Thymus (tissue), 14 donors: ENCODE measurements at places on chromosomes 12 and 14. TPM values are rescaled to one million over a fixed set of nuclear protein-coding genes. Genes with fewer than 3 reads are reported as not detected.

Gene CCDC59
- total RNA-seq = 51.2 TPM

Gene SLCO1B1
- not detected for total RNA-seq

Gene CD163
- 14.9 TPM for total RNA-seq

Gene HSPB8
- 27.7 TPM for total RNA-seq

Gene LTBP2
- 2.6 TPM for total RNA-seq

Gene IAPP
- total RNA-seq = 0.14 TPM

Gene TAS2R30
- 1.7 TPM for total RNA-seq

Gene AJUBA
- total RNA-seq = 14.4 TPM

DNA sequence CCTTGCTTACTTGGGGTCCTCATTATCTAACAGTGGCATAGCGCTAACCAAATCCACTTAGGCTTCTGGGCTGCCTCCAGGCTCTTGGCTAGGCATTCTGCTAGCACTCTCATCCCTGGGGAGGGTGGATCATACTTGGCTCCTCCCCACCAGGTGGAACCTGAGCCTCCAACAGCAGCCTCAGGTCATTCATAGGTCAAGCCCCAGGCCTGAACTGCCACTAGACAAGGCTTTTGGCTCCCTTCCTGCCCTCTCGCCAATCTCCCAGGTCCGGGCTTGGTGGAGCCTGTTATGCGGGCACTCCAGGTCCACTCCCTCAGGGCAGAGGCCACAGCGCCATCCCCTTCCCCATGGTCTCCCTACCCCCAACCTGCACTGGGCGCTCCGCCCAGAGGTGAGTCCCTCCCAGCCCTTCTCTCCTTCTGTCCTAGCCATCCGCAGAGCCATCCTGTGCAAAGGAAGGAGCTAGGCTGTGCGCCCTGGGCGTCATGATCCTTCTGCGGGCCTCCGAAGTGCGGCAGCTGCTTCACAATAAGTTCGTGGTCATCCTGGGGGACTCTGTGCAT lies 154.9 kb upstream of the AMIGO2 start:
- no peak for DNase-seq

DNA sequence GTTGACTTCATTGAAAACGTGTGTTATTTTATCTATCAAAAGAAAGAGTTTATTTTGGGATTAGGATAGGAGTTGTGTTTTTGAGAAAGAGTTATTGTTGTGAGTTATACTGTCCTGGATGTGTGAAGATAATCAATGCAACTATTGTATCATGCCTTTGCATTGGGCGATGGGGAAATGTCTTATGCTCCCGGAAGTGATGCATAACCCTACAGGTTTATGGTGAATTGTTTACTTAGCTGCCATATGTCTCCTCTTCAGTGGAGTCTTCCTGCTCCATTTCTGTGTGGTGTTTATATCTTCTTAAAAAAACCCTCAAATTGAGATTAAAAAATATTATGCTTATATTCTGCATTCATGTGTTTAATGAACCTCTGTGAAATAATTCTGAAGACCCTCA lies 6.5 kb downstream of the PDE3A start:
- DNase-seq = no peak

- DNase-seq = no peak
These were observed 87.2 kb downstream of the CHGA start for GRCh38 chr14:93010130-93010499.

DNA sequence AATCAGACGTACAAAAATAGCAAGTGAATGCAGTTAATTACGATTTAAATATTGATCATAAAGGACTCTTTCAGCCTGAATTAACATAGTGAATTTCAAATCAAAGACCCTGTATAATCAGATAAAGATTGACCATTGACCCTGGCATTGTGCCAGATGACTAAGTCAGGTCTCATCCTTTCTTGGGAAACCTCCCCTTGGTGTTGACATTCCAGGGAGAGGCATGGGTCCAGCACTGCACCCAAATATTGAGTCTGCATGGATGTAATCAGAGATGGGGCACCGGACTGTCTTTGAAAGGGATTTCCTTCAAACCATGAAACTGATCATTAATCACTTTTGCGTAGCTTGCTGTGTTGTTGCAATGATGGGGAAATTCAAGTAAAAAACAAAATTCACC lies 1138.2 kb downstream of the BCL11B start:
- DNase-seq = no peak

DNA sequence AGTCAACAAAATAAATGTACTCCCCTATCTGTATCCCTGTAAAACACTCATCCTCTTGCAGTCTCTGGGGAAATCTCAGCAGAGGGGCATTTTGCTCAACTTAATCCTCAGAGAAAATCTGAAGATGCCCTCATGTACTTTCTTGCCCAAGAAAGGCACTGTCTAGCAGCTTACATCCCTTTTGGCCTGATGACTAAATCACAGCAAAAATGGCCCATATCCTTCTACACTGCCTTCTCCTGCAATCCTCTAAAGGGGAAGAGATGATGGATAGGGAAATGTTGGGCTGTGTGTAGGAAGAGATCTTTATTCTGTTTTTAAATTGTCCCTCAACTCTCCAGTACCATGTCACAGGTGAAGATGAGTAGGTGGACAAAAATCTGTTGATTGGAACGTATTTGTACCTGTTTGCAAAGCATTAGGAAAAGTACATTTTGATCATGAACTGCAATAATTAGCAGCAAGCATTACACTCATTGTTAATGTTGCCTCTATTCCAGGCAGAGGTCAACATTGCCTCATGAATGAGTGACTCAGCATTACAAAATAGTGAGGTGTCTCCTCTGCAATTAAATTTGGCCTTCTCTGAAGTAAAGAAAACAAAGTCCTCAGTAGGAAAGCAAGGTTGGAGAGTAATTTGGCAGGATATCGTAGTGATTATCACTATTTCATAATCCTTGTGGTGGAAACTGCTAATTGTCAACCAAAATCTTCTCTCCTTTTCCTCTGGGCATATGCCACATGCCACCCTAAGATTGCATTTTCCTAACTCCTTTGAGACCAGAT lies 172.4 kb upstream of the CAND1 start:
- no peak for DNase-seq

DNA sequence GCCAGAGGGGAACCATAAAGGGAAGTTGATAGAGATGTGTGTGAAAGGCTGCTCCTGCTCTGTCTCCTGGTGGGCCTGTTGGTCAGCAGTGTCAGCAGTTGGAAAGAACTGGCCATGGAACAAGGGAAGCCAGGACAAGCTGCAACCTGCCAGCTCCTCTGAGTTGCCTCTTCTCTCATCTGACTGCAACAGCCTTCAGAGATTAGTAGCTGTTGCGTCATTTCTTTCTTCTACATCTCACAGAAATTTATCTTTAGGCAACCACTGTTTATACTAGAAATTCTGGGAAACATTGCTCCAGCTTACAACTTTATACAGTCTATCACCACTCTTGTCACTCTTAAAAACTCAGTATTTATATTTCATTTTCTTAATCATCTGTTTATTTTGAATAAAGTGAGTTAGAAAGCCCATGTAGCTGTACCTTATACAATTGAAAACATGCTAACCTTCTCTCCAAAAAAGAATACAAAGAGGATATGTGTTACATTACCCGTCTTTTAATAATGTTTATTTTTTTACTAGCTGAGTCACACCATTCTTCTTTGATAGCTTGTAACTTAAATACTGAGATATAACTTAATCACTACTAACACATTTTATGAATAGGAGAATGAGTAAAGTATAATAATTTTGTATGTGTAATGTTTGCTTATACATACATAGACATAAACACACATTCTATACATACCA lies 224.2 kb downstream of the LRFN5 start:
- DNase-seq = no peak

DNA sequence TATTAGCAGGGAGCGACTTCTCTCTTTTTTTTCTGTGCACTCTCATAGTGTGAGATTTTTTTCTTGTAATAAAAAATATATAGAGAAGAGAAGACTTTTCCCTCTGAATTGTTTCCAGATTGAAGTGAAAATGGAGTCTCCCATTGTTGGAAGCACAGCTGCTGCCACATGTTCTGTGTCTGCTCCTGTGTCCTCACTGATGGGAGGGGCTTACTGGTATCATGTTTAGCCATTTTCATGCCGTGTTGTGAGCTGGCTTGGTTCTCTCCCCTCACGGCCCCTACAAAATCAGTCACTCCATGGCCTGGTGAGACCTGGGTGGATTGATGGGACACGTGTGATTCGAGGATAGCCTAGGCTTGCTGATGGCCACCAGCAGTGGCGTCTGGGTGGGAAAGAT lies 379.7 kb upstream of the DDHD1 start:
- DNase-seq = no peak

GRCh38 chr12:76623931-76624330 lies 64.4 kb upstream of the OSBPL8 start:
- no peak for DNase-seq
